ENCODE measurements at places on chromosomes 16 and 17. TPM values are rescaled to one million over a fixed set of nuclear protein-coding genes. Genes with fewer than 3 reads are reported as not detected.
A peak's percentile ranks its signal among the peaks of the same experiment; 100 is the strongest.

GRCh38 chr17:28612531-28612930 lies 1.5 kb downstream of the RSKR start:
- no peak overlapping the region for H3K4me3 ChIP-seq
- H3K4me1 ChIP-seq = no peaks in the 10 kb centered on the region
- no peak overlapping the region for H3K27ac ChIP-seq
- no peak for DNase-seq

DNA sequence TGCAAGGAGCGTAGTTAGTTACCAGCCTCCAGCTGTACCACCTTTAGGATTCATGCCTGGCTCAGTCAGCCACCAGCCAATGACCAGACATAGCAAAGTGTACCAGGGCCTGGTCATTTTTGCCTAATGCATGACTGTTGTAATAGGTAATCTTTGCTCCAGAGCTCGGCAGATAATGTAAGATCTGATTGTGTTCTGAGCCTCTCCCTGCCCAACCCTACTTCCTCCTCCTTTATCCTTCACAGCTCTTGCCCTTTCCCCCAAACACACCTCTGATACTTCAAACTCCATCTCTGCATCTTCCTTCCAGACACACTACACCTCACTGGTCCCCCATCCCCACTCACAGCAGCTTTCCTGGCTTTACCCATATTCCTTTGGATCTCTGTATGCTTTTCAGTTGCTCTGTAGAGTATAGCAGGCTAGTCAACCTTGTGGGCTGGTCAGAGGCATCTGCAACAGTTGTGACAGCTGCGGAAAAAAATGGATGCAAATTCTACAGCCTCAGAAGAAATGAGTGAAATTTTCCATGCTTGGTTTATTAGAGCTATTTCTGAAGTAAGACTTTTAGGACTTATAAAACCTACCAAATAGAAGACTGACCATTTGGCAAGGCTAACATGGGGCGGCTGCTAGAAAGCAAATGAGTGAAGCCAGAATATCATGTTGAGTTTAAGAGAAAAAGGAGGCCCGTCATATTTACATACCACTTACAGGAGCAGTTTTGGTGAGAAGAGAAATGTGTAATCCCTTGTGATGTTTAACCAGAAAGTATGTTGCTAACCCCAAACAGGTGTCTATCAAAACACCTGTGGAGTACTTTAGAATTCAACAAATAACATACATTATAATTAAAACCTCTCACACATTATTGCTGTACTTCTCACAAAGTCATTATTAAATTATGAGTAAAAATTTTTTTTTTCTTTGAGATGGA lies 19.9 kb upstream of the C16orf87 start:
- DNase-seq = no peak
- H3K4me1 ChIP-seq = no peaks in the 10 kb centered on the region
- no peaks in the 10 kb centered on the region for H3K27me3 ChIP-seq
- H3K36me3 ChIP-seq = no peaks in the 10 kb centered on the region
- H3K27ac ChIP-seq = no peak overlapping the region

- DNase-seq = no peak
- no peaks in the 10 kb centered on the region for H3K27me3 ChIP-seq
- H3K27ac ChIP-seq = no peak overlapping the region
- no peak overlapping the region for H3K4me3 ChIP-seq
- H3K4me1 ChIP-seq = no peaks in the 10 kb centered on the region
- H3K36me3 ChIP-seq = no peaks in the 10 kb centered on the region
Observed at GRCh38 chr16:17219991-17220390, 250.8 kb downstream of the XYLT1 start.

DNA sequence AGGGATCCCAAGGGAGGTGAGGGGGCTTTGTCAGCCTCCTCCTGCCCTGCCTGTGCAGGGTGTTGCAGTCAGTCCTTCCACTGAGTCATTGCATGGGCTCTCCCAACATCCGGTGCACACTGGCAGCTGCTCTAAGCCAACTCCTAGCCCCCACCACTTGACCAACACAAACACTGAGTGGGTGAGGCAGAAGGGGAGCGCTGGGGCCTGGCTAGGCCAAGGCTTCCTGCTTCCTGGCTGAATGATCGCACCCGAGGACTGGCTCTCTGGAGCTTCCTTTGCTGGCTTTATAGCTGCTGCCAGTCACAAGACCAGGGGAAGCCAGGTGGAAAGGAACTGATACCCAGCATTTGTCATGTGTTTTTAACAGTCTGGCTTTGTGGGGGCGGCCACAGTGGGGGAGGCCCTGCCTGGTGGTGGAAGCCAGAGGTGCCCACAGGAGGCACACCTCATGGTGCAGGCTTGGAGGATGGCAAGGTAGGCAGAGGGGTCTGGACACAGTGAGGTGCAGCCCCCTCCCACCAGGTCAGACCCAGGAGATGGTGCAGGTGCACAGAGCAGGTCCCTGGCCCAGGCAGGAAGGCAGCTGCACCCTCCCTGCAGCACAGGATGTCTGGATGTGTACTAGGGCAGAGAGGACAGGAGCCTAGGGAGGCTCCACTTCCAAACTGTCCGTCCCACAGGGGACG lies 6.8 kb downstream of the MPG start:
- peak; percentile 73 for DNase-seq
- H3K4me3 ChIP-seq = no peak overlapping the region
- H3K4me1 ChIP-seq = peaks cover 18% of the 10 kb centered on the region
- H3K27ac ChIP-seq = peak overlapping the region; percentile 71

- H3K36me3 ChIP-seq = no peaks in the 10 kb centered on the region
- H3K4me1 ChIP-seq = peaks cover 19% of the 10 kb centered on the region
- H3K4me3 ChIP-seq = no peak overlapping the region
- no peak for DNase-seq
- H3K27ac ChIP-seq = no peak overlapping the region
Observed at GRCh38 chr17:62898239-62898864, 67.7 kb upstream of the TANC2 start.

- no peaks in the 10 kb centered on the region for H3K27me3 ChIP-seq
- no peak overlapping the region for H3K27ac ChIP-seq
- H3K4me3 ChIP-seq = no peak overlapping the region
- no peaks in the 10 kb centered on the region for H3K4me1 ChIP-seq
- peak; percentile 56 for DNase-seq
Observed at GRCh38 chr17:5758651-5759050, 174.3 kb upstream of the NLRP1 start.

GRCh38 chr17:58329035-58329809 lies 627 bp upstream of the TSPOAP1 start:
- H3K27me3 ChIP-seq = no peaks in the 10 kb centered on the region
- no peak overlapping the region for H3K4me3 ChIP-seq
- H3K36me3 ChIP-seq = no peaks in the 10 kb centered on the region
- no peak for DNase-seq
- H3K4me1 ChIP-seq = peaks cover 5% of the 10 kb centered on the region

- DNase-seq = peak; percentile 54
- H3K4me1 ChIP-seq = peaks cover 17% of the 10 kb centered on the region
- no peaks in the 10 kb centered on the region for H3K27me3 ChIP-seq
- peaks cover 7% of the 10 kb centered on the region for H3K36me3 ChIP-seq
- no peak overlapping the region for H3K4me3 ChIP-seq
Observed at GRCh38 chr16:81623365-81624102, 155.6 kb upstream of the PLCG2 start.

DNA sequence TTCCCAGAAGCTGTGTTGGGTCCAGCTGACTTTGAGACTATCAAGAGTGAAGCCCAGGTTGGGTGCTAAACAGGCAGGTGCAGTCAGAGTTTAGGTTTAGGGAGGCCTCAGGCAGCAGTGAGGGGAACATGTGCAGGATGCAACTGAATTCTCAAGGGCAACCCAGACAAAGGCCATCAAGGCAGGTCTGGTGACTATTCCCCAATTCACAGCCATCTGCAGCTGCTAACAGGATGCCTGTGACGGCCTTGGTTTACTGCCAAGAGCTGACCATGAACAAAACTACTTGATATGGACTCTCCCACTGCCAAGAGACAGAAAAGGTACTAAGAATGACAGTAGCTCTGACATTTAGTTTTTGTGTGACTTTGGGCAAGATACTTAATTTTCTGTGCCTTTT lies 45.2 kb upstream of the BCAR1 start:
- H3K4me3 ChIP-seq = no peak overlapping the region
- peaks cover 5% of the 10 kb centered on the region for H3K36me3 ChIP-seq
- H3K27me3 ChIP-seq = no peaks in the 10 kb centered on the region
- H3K4me1 ChIP-seq = no peaks in the 10 kb centered on the region

- no peak overlapping the region for H3K27ac ChIP-seq
- H3K36me3 ChIP-seq = peaks cover 27% of the 10 kb centered on the region
- no peak overlapping the region for H3K4me3 ChIP-seq
- DNase-seq = no peak
Observed at GRCh38 chr17:49610883-49611584, 35.4 kb downstream of the NXPH3 start.

GRCh38 chr16:58157951-58158540 lies 28.9 kb upstream of the CFAP20 start:
- H3K4me3 ChIP-seq = no peak overlapping the region
- peaks cover 4% of the 10 kb centered on the region for H3K36me3 ChIP-seq
- no peaks in the 10 kb centered on the region for H3K27me3 ChIP-seq
- DNase-seq = no peak

DNA sequence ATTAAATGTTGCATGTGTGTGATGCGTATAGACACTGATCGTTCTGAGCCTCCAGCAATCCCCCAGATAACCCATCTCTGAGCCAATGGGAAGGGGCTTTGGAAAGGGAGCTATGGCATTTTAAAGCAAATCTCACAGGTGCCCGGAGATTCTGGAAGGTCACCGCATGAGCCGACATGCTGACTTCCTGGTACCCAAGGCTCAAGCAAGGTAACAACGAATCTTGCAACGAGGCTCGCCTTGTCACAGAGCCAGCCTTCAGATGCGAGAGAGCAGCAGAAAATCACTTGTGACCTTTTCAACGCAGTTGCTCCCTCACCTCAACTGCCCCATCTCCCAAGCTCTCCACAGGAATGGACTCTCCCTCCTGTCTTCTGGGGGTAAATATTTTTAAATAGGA lies 154.8 kb upstream of the CDH5 start:
- no peak overlapping the region for H3K27ac ChIP-seq
- peaks cover 6% of the 10 kb centered on the region for H3K4me1 ChIP-seq
- H3K27me3 ChIP-seq = no peaks in the 10 kb centered on the region
- H3K36me3 ChIP-seq = no peaks in the 10 kb centered on the region

DNA sequence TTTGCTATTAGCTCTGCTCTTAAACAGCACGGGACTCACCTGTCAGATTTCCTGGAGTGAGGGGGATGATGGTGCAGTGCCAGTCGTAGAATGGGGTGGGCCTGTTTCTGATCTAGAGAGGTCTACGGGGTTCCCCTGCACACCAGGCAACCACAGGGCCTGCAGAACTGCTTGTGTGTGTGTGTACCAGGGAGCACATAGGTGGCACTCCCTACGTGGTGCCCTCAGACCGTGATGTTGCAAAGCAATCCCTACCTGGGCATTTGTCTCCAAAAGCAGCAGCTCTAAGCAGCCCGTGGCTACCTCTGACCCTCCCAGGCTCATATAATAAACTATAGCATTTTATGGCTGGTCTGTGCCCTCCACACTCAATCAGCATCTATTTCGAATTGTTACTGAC lies 38.5 kb downstream of the MPRIP start:
- H3K27me3 ChIP-seq = no peaks in the 10 kb centered on the region
- H3K4me1 ChIP-seq = peaks cover 31% of the 10 kb centered on the region
- H3K4me3 ChIP-seq = no peak overlapping the region

DNA sequence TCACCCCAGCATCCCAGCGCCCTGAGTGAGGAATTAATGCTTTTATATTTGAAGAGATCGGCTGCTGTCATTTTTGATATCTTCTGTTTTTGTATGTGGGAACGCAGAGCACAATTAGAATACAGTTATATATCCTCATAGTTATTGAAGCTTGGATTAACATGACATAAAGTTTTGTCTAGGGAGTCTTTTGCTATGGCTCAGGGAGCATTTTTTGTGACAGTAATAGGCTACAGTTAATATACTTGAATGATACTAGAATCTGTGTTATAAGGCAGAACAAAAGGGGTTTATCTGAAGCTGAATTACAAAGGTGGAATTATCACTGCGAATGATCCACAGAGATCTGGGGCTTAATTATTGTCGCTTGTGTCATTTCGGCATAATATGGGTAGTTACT lies 239.4 kb downstream of the MSI2 start:
- no peaks in the 10 kb centered on the region for H3K4me1 ChIP-seq
- DNase-seq = no peak
- no peaks in the 10 kb centered on the region for H3K27me3 ChIP-seq
- no peak overlapping the region for H3K4me3 ChIP-seq

- no peak overlapping the region for H3K27ac ChIP-seq
- no peak overlapping the region for H3K4me3 ChIP-seq
- no peaks in the 10 kb centered on the region for H3K4me1 ChIP-seq
- no peaks in the 10 kb centered on the region for H3K27me3 ChIP-seq
Observed at GRCh38 chr17:10612957-10613744, 44.0 kb downstream of the MYH3 start.

- H3K27me3 ChIP-seq = peaks cover 7% of the 10 kb centered on the region
- H3K4me1 ChIP-seq = no peaks in the 10 kb centered on the region
- H3K36me3 ChIP-seq = no peaks in the 10 kb centered on the region
- no peak overlapping the region for H3K27ac ChIP-seq
Observed at GRCh38 chr16:83733301-83733700, 74.5 kb upstream of the HSBP1 start.

GRCh38 chr16:20411055-20411454 lies 1.7 kb downstream of the ACSM5 start:
- no peak overlapping the region for H3K27ac ChIP-seq
- no peaks in the 10 kb centered on the region for H3K36me3 ChIP-seq
- H3K4me3 ChIP-seq = no peak overlapping the region
- no peak for DNase-seq
- no peaks in the 10 kb centered on the region for H3K4me1 ChIP-seq

TBX4 gene
- not detected for total RNA-seq

ABI3 gene
- not detected for total RNA-seq

HOXB4 gene
- total RNA-seq = 0.22 TPM

LIG3 gene
- 53.6 TPM for total RNA-seq

PIRT gene
- not detected for total RNA-seq

SLC4A1 gene
- not detected for total RNA-seq

ATP1B2 gene
- total RNA-seq = not detected

All from PC-3 (cell line).